Mesangial cell (primary cell): ENCODE measurements at places on chromosomes 3 and 15. TPM values are rescaled to one million over a fixed set of nuclear protein-coding genes. Genes with fewer than 3 reads are reported as not detected.

Gene OXNAD1
- 8.8 and 9.8 TPM in 2 replicates for total RNA-seq

Gene CCR8
- total RNA-seq, result not detected in 2 replicates

Gene ZNF502
- 1.5 and 1.9 TPM in 2 replicates for total RNA-seq

Gene MYZAP
- under 0.01 and 0.81 TPM in 2 replicates for total RNA-seq

Gene ANKRD63
- not detected in 2 replicates for total RNA-seq

Gene SOX14
- total RNA-seq, result not detected in 2 replicates

Gene P3H2
- total RNA-seq, result 67.0 and 101 TPM in 2 replicates

Gene PCSK6
- 0.13 and 0.81 TPM in 2 replicates for total RNA-seq

Gene ARL6IP5
- 138 and 166 TPM in 2 replicates for total RNA-seq

Gene CPNE9
- total RNA-seq, result not detected in 2 replicates

Gene MUC20
- total RNA-seq, result 0.38 TPM in 1 of 2 replicates, not detected in the other

Gene TPRG1
- not detected in 2 replicates for total RNA-seq

Gene IL17RE
- 1.1 and 4.6 TPM in 2 replicates for total RNA-seq

Gene FANCD2
- 8.9 and 33.1 TPM in 2 replicates for total RNA-seq

Gene CHRD
- total RNA-seq, result under 0.01 and 0.13 TPM in 2 replicates

Gene FMN1
- total RNA-seq, result 0.33 and 5.8 TPM in 2 replicates

Gene ARNT2
- 7.0 and 17.0 TPM in 2 replicates for total RNA-seq

Gene FAM3D
- not detected in 2 replicates for total RNA-seq

Gene APBA2
- total RNA-seq, result 31.3 and 35.4 TPM in 2 replicates

Gene GATA2
- total RNA-seq, result 2.1 and 4.1 TPM in 2 replicates

Gene ITIH4
- total RNA-seq, result 0.63 TPM in 1 of 2 replicates, not detected in the other

Gene C3orf85
- total RNA-seq, result not detected in 2 replicates

Gene GOLGA8S
- total RNA-seq, result not detected in 2 replicates

Gene FAM174B
- total RNA-seq, result 1.3 and 2.8 TPM in 2 replicates

Gene CA12
- 7.2 and 12.4 TPM in 2 replicates for total RNA-seq

Gene TRAT1
- not detected in 2 replicates for total RNA-seq

Gene CLDN18
- not detected in 2 replicates for total RNA-seq

Gene SLC24A5
- total RNA-seq, result not detected in 2 replicates

Gene AP3B2
- total RNA-seq, result 0.16 and 0.63 TPM in 2 replicates

Gene MKRN2OS
- 1.3 TPM in 1 of 2 replicates, not detected in the other for total RNA-seq

Gene FBXW12
- 0.25 TPM in 1 of 2 replicates, not detected in the other for total RNA-seq

Gene EPHA6
- total RNA-seq, result 2.7 TPM in 1 of 2 replicates, not detected in the other

Gene ACTC1
- total RNA-seq, result 0.65 TPM in 1 of 2 replicates, not detected in the other

Gene ADAMTS17
- 0.13 and 0.98 TPM in 2 replicates for total RNA-seq

Gene CCDC191
- 0.49 and 1.9 TPM in 2 replicates for total RNA-seq

Gene CAPN3
- 0.65 and 1.9 TPM in 2 replicates for total RNA-seq

Gene UPK1B
- total RNA-seq, result 14.3 and 28.2 TPM in 2 replicates

Gene TEX9
- 1.6 and 3.1 TPM in 2 replicates for total RNA-seq

Gene ACTRT3
- total RNA-seq, result 2.6 and 3.3 TPM in 2 replicates

Gene RBMS3
- total RNA-seq, result 23.1 and 28.4 TPM in 2 replicates

Gene NR2E3
- total RNA-seq, result 0.13 and 0.16 TPM in 2 replicates

Gene ZNF80
- total RNA-seq, result not detected in 2 replicates

Gene PGBD4
- 0.33 and 1.0 TPM in 2 replicates for total RNA-seq
